Mucosa of gallbladder (tissue), 1 donor: ENCODE measurements at places on chromosomes 2 and 18.

DNA sequence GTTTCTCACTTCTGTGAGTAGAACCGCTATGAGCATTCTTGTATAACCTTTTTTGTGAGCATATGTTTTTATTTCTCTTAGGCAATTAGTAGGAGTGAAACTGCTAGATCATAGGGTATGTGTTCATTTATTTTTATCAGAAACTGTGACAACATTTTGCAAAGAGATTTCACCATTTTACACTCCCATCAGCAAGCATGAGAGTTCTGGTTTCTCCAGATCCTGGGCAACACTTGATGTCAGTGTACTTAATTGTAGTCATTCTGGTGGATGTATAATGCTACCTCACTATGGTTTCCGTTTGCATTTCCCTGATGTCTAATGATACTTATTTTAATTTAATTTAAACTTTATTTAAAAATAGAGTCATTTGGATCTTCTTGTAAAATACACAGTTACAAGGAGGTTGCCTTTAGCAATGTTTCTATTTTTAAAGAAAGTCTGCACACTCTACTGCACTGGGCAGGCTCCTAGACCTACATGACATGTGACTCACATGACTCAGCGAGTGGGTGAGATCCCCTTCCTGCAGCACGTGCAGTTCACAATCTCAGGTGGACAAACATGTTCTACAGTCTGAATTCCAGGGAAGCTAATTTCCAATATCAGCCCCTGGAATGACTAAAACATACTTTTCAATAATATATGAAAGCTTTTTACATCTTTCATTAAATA lies 127.0 kb upstream of the BCL2L11 start:
- DNase-seq, result peak; percentile 21

GRCh38 chr2:181954538-181954883 lies 31.1 kb upstream of the PPP1R1C start:
- no peak for DNase-seq

- no peak for DNase-seq
Measured at GRCh38 chr2:33788044-33788443, 188.9 kb upstream of the FAM98A start.

DNA sequence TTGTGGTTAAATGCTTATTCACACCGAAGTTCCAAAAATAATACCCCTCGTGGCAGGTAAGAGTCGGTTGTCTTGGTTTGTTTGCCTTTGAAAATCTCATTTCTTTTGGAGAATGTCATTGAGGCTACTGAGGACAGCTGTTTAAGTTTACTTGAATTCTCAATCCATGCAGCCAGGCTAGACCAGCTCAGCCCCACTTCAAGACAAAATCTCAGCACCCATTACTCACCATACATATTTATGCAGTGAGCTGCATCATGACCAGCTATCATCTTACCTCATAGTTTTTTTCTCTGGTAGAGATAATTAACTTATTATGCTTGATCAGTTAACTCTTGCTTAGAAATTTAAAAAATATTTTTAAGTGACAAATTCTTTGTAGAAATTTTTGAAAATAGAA lies 115.9 kb downstream of the HAUS1 start:
- no peak for DNase-seq

- no peak for DNase-seq
Measured at GRCh38 chr2:7835151-7835550, 846.7 kb upstream of the ID2 start.

DNA sequence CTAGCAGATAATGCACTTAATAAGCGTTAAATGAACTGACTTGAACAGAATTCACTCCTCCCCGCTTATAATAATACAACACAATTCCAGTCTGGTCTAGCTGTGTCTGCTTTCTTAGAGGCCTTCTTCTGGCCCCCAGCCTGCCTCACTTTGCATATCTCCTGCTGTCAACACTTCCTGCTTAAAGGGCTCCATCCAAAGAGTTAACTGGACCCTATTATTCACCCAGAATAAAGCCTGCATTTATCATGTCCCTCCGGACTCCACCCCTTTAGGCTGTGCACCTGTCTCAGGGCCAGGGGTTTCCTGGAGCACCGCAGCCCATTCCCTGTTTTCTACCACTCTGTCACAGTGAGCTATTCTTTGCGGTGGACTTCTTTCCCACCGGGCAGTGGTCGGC lies 292.8 kb upstream of the FBXO11 start:
- DNase-seq, result no peak

DNA sequence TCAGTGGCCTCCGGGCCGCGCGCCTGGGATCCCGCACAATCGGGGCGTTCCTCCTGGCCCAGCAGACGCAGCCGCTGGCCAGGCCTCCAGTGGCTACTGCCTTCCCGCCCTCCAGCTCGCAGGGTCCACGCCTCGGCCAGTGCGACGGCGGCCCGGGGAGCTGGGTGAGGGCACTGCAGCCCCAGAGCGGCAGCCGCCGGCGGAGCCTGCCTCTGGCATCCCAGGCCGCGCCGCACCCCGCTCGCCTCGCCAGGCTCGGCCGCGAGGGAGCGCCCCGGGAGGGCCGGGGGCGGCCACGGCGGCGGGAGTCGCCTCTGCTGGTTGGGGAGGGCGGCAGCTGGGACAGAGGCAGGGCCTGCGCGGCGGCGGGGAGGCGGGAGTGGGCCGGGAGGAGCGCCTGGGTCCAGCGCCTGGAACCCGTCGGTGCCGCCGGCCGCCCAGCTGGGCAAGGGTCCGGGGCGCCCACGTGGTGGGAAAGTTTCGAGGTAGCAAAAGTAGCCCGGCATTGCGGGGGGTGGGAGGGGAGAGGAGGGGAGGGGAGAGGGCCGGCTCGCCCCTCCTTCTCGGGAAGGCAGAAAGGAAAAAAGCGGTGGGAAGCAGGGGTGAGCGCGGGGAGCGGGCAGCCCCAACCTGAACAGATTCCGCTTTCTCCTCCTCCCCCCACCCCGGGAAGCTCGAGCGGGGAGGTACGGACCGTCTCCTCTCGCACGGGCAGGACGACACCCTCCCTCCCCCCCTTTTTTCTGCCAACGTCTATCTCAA lies 1.5 kb upstream of the INHBB start:
- DNase-seq, result no peak

DNA sequence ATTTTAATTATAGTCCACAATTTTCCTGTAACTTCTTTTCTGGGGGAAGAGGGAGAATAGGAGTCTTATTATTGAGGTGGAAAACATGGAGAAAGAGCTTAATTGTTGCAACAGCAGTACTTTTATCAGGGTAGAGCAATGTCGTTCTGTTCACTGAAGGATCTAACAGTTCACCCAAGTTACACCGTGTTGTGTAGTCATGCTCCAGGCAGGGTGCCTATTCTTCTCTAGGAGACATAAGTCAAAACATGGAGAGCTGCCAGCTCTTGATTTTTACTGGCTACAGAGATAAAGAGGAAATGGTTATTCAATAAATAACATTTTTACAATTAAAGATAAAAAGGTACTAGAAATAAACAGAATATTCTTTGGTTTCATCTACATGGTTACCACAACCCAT lies 594.3 kb upstream of the NETO1 start:
- peak; percentile 46 for DNase-seq

DNA sequence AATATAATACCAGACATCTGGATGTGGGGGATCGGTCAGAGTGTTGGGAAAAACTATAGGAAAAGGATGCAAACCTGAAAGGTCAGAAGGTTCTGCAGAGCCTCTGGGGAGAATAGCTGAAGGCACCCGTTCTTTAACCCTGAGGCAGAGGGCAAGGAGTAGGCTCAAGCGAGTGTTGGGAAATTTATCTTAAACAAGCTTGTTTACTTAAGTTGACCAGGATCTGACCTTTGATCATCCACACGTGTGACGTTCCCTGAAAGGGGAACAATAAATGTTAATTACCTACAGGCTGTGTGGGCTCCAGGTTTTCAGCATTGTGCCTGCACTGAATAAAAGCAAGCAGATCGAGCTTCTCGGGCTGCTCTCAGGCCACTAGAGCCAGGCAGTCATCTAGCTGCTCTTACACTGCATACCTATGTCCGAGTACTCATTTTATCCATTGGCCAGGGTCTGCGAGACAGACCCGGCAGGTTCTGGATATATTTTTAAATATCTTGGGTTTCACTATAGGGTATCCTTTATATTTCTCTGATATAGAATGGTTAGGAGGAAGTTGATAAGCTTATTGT lies 400.6 kb upstream of the CHST9 start:
- DNase-seq, result no peak

- no peak for DNase-seq
Measured at GRCh38 chr2:47019532-47019931, 103.9 kb upstream of the MCFD2 start.

DNA sequence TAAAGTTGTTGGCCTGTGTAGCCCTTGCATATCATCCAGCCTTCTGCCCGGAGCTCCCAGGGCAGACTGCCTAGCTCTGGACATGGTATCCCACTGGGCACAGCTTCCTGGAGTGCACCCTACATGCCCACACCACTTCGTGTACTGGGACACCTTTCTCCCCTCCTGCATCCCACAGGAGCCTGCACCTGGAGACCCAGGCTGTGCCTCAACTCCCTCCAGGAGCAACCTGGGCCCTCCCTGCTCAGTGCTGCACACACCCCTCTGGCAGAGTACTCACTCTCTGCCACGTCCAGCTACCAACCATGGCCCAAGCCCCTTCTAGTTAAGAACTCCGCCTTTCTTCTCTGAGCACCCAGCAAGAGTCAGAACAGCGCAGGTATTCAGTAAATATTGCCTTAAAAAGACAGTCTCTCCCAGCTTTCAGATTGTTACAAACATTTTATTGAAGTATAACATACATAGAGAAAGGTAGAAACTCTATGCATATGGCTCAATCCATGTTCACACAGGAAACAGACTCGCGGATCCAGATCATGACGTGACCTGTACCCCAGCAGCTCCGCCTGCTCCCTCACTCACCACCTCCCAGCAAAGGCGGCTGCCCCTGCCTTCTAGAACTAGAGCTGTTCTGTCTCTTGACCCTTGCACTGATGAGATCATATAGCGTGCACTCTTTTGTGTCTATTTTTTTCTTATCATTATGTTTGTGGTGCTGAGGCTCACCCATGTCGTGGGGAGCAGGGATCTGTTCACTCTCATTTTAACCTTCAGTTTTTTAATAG lies 98.4 kb upstream of the MYCN start:
- no peak for DNase-seq

GRCh38 chr2:109009920-109010610 lies 21.0 kb upstream of the EDAR start:
- DNase-seq, result no peak

DNA sequence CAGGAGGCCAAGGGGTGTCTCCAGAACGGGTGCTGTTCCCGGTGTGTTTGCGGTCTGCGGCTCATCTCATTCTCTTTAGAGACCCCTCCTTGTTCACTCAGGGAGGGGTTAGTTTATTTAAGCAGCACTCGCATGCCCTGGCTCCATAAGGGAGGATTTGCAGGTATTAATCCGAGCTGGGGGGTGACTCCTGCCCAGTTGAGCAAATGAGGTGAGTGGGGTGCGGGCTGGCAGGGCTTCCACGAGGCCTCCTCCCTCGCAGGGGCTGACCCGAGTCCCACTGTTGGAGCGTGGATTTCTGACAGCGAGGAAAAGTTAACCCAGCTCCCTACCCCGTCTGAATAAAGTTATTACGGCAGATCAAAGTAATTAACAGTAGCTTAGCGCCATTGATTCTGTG lies 371.8 kb upstream of the SALL3 start:
- no peak for DNase-seq

DNA sequence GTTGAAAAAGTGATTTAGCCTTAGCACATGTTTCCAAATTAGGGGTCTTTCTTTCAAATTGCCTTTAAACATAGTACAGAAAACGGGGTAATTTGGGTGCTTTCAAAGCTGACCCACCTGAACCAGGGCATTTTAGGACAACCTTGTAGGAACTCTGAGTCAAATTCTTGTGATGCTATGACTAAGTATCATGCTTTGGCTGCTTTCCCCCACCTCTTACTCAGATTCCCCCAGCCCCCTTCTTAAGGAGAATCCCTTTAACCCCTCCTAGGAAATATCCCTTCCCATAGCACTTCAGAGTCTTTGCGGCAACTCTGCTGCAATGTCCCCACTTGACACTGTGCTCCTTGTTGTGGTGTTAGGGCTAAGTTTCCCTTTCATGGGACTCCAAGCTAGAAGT lies 18.6 kb upstream of the KLF7 start:
- DNase-seq, result no peak

DNA sequence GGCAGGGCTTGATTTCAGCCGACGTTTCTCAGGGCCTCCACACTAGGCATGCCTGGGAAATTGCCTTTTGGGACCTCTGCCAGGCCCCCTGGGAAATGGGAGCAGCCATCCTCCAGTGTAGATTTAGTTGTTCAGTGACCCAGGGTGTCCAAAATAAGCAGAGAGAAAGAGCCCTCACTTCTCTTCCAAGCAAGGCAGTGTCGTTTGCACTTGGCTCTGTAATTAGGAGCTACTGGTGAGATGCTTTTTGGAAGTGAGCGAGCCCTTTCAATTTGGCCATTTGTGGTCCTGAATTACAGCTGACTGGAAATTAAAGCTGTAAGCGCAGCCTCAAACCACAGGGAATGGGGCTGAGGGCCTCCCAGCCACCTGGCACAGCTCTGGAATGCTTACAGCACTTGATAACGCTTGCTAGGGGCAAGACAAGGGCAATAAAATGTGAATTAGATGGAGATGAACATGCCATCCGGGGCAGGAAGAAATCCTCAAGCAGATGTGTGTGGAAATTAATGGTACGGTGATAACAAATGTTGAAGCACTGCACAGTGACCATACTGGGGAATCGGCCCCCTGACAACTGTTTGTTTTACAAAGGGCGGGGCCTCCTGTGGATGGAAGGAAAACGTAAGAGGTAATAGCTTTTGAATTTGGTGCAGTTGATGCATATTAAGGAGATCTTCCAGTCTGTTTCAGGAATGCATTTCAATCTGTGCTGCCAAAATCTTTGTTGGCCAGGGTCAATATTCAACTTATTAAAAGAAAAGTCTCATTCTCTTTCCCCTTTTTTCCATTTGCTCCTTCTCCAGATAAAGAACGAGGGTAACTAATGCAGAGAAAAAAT lies 173.1 kb downstream of the UXS1 start:
- DNase-seq, result no peak

GRCh38 chr18:78151948-78152725 lies 827.5 kb upstream of the SALL3 start:
- no peak for DNase-seq

DNA sequence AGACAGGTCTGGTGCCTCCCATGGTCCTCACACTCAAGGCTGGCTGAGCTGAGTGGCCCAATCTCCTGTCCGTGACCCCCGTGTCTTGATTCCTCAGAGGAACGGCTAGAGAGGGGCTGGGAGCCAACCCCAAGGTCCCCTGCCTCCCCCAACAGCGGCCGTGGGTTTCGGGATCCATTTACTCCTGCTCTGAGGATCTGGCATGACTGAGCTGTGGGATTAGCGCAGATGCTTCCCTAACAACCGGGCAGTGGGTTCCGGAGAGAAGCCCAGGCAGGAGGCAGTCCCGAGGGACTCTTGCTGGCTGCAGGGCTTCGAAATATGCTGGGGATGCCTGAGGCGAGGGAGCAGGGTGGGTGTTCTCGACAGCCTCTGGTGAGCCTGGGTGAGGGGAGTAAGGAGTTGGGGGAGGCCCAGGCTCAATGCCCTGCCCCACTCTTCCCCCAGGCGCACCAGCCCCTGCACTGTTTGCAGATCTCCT lies 18.9 kb downstream of the GPR35 start:
- no peak for DNase-seq

- no peak for DNase-seq
Measured at GRCh38 chr2:69992310-69993047, 31.0 kb upstream of the ASPRV1 start.

- DNase-seq, result no peak
Measured at GRCh38 chr18:38028946-38029345, 463.3 kb upstream of the CELF4 start.
